ENCODE measurements at places on chromosomes 4 and X.

GRCh38 chrX:150329868-150330267 is 33.2 kb upstream of the MAMLD1 start:
- DNase-seq: no peak

DNA sequence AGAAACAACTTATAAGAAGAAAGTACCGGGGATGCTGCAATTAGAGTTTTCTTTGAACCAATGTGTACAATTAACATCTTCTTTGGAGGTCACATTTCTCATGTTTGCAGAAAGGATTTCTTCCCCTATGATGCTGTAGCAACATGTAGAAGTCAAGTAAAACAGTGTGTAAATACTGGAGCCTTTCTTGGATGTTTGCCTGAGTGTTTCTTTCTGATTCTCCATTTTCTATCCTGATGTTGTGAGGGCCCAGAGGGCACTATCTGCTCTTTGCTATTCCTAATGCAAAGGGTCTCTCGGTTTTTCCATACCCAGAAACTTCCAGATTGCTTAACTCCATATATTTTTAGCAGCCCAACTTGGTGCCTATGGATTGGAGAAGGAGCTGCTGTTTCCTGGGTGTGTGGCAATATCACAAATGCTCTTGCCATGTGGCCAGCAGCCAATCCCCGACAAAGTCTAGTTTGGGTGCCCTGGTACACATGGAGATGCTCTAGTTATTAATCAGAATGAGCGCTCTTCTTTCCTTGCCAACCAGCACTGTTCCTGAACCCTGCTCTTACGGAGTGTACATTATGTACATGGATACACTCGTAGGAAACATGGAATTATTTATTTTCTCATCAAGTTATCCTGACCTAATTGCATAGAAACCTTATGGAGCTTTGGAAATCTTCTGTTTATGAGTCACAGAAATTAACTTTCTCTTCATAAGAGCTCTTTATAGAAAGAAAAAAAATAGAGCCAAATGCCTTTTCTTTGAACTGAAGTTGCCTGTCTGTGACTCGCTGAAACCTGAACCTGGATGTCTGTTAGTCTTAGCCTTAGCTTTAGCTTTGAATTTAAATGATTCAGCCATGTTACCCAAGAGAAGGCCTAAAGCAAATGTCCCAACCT is 67.0 kb upstream of the GPC4 start:
- no peak for DNase-seq

GRCh38 chr4:4603592-4603991 is 61.7 kb upstream of the STX18 start:
- DNase-seq: no peak

DNA sequence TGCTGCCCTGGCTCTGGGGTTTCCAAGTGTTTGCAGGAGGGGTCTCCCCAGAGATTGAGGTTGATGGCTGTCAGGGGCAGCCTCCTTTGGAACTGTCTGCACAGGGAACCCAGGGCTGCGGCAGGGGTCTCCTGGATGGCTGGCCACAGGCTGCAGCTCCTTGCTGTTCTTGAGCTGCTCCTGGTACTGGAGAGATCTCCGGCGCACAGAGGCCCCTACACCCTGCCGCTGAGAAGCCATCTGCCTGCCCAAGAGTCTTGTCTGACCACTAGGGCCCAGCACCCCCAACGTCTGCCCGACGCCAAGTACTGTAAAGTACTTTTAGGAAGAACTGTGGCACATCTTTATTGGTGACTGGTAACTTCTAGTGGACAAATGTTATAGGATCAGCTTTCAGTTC is 13.5 kb downstream of the STIM2 start:
- DNase-seq: no peak

DNA sequence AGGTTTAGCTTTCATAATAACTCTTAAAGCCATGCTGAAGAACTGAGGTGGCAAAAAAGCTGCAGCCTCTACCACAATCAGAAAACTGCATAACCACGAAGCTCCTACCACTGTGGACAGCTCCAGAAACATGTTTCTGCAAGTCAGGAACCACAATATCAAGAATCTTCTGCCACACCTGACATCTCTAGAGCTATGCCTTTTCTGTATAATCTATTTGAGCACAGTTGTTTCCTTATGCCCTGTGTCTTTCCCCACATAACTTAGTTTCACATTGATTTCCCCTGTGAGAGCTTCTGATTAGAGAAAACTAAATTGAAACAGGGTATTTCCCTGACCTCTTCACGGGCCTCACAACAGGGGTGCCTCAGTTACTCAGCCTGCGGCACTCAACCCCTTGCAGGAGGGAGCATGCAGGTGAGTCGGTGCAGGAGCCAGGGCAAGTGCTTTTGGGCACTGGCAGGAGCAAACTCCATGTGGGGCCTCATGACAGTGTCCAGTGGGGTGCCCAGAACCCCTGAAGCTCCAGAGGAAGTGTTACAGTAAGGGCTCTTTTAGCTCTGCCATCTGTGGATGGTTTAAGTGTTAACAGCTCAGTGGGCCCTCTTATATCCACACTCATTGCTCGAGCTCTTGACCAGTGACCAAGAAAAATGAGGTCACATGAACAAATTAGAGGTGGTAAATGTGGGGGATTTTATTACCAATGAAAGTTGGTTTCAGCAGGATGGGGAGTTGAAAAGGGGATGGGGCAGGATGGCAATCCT is 132.8 kb upstream of the BMP3 start:
- DNase-seq: no peak

GRCh38 chr4:5618051-5618960 is 90.1 kb downstream of the EVC2 start:
- no peak for DNase-seq

- no peak for DNase-seq
Observed at GRCh38 chr4:20287246-20287645, 35.5 kb downstream of the SLIT2 start.

DNA sequence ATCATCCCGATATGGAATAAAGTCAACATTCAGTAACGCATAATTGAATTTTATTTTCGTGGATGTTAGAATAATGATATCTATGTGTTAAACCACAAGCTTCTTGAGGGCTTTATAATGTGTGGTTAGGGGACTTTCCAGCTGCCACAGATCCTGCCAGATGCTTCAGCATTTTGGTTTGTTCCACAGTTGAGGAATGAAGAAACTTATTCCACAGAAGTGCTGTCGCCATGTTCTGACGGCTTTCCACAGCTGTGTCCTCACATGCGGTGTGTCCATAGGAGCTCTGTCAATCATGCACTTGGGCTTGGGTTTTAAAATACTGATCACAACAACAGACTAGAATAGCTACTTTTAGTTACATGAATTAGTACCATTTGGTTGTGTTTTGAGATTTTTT is 411.9 kb downstream of the TRIML1 start:
- no peak for DNase-seq

DNA sequence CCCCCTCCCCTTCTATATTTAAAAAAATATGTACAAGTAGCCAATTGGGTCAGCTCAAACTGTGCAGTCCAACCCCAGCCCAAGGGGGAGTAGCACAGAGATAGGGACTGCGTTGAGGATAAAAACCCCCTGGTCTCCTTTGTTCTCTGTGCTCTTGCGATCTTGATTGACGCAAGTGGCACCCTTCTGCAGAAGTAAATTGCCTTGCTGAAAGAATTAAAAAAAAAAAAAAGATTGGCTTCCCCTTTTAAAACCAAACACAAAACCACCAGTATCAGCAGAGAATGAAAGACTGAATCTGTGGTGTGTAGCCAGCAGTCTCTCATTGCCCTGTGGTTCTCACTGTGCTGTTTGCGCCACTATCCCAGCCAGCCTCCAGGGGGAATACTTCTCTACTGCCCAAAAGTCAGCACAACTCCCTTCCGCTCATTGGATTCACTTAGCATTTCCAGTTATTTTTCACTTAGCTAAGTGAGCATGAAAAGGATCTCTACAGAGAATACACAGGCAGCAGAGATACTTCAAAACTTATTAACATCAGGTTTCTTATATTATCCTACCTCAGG is 29.7 kb downstream of the MANBA start:
- no peak for DNase-seq

- no peak for DNase-seq
Observed at GRCh38 chrX:103780336-103781061, 3.9 kb downstream of the PLP1 start.

- no peak for DNase-seq
Observed at GRCh38 chr4:159273141-159273438, 170.2 kb downstream of the RAPGEF2 start.

- no peak for DNase-seq
Observed at GRCh38 chr4:8152090-8152864, 6.3 kb downstream of the ABLIM2 start.

- DNase-seq: no peak
Observed at GRCh38 chr4:139209470-139210063, 32.5 kb upstream of the ELF2 start.

DNA sequence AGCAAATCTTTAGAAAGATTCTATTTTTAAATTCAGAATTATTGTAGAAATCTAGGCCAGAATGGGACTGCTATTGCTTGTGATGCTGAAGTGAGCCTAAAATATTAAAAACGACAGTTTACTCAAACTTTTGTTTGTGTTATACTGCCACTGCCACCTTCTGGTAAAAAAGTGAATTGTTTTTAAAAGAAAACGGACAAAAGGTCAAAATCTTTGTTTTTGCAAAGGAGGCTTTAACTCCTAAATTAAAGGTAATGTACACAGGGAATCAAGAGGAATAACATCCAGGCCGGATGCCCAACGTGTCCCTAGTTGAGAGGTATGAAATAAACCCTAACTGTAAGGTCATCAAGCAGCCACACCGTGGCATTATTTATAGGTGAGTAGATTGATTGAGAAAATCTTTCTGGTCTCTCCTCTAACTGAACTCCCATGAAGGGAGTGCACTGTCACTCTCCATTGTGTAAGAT is 338.3 kb upstream of the GALNT7 start:
- no peak for DNase-seq

GRCh38 chrX:21412883-21413282 is 38.7 kb downstream of the CNKSR2 start:
- DNase-seq: no peak

GRCh38 chr4:66482186-66482585 is 811.9 kb upstream of the EPHA5 start:
- no peak for DNase-seq

- DNase-seq: no peak
Observed at GRCh38 chr4:96073461-96073860, 233.6 kb downstream of the PDHA2 start.

DNA sequence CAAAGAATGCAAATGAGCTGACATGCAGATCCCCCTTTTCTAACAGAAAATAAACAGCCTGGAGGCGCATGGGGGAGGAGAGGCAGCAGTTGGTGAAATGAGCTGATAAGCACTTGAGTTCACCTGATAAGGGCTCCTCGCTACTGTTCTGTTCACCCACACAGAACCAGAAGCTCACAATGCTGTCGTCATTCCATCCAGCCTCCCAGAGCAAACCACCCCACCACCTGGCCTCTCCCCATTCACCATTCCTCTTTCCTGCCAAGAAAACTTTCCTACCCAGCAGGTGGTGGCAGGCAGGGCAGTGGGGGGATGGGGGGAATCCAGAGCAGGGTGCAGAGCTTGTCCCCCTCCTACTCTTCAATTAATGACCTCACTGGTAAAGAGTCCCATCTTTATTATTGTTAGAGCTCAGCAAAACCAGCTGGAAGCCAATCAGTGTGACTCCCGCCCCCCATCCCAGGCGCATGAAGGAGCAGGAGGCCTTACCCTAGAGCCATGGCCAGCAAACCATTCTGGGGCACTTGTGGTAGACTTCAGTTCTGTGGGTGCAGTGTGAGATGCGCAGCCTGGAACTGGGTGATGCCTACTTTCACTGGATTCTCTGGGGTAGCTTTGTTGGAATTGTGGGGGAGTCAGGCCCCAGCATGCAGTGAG is 350.3 kb downstream of the ZIC3 start:
- no peak for DNase-seq

GRCh38 chrX:110284159-110284558 is 33.7 kb downstream of the AMMECR1 start:
- no peak for DNase-seq

GRCh38 chr4:5423670-5424069 is 284.7 kb downstream of the EVC2 start:
- no peak for DNase-seq

- no peak for DNase-seq
Observed at GRCh38 chr4:41594432-41594831, 56.5 kb downstream of the LIMCH1 start.

GRCh38 chrX:1534301-1535168 is 2.5 kb downstream of the P2RY8 start:
- DNase-seq: peak; percentile 50

DNA sequence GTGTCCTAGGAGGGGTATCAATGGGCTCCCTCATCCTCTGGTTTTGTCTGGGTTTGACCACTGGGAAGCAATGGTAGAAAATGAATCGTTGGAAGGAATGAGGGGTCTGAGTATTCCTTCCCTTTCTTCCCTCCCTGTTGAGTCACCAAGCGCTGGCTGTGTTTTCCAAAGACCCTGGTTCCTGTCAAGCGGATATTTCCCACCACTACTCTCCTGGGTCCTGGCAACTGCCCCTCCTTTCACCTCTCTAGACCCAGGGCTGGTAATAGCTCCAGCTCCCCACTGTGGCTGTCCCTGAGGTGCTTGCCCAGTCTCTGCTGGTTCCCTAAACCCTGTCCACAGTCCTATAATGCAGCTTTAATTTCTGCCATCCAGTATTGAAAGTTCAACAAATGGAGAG is 22.2 kb downstream of the SMIM43 start:
- DNase-seq: no peak

- DNase-seq: no peak
Observed at GRCh38 chr4:30943356-30943755, 223.2 kb downstream of the PCDH7 start.

DNA sequence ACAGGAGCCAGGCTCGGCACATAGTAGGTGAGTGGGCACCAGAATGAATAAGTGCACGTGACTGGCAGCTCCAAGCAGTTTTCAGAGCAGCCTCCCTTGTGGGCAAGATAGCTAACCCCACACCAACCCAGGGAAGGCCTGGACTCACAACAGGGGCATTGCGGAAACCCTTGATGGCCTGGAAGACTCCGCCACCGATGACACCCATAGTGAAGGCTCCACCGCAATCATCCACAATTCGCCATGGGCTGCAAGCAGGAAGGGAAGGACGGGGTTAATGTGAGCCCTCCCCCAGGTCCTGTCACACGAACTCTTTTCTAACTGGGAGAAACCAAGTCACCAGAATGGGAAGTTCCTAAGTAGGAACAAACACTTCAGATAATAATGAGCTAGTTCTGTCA is 957 bp downstream of the TIMM17B start:
- no peak for DNase-seq

- no peak for DNase-seq
Observed at GRCh38 chrX:44040406-44040805, 67.2 kb upstream of the NDP start.

DNA sequence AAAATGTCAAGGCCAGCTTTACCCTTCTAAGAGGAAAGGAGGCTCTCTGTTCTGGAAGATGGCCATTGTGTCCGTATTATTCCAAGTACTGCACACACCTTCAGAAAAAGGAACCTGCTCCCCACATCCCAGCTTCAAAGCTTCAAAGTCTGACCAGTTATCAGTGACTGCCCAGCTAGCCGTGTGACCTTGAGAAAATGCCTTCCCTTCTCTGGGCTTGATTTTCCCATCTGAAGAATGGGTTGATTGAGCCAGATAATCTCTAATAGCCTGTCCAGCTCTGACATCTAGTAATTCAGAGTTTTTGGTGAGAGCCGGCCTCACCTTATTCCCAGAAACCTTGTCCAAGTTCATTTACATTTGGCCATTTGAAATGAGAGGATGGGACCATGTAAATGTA is 3.0 kb downstream of the LONRF3 start:
- DNase-seq: no peak

- peak; percentile 34 for DNase-seq
Observed at GRCh38 chr4:36269101-36269500, 12.3 kb upstream of the DTHD1 start.
